ENCODE measurements at places on chromosomes 5 and 9.

- DNase-seq, result no peak
These were observed 140.8 kb downstream of the C9orf152 start for GRCh38 chr9:110066929-110067716.

- no peak for DNase-seq
These were observed 36.5 kb downstream of the CFAP95 start for GRCh38 chr9:69857131-69857530.

GRCh38 chr5:80958616-80959015 is 1.5 kb upstream of the RASGRF2 start:
- no peak for DNase-seq

GRCh38 chr5:172410160-172410559 is 44.2 kb downstream of the SH3PXD2B start:
- no peak for DNase-seq

DNA sequence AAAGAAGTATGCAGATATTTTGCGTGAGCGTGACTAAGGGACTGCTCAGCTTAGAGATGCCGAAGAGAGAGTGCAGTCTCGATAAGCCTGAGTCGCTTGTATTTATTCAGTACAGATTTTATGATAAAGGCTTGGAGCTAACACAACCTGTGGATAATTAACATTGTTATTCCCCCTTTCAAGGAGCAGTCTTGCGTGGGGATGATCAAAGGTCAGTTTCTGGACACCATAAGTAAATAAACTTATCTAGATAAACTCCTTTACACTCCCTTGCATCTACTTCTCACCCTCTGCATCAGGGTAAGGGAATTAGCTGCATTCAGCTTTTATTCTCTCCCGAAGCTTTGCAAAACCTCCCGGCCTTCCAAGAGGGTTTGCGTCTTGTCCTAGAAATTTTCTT is 357.8 kb upstream of the ST8SIA4 start:
- no peak for DNase-seq

DNA sequence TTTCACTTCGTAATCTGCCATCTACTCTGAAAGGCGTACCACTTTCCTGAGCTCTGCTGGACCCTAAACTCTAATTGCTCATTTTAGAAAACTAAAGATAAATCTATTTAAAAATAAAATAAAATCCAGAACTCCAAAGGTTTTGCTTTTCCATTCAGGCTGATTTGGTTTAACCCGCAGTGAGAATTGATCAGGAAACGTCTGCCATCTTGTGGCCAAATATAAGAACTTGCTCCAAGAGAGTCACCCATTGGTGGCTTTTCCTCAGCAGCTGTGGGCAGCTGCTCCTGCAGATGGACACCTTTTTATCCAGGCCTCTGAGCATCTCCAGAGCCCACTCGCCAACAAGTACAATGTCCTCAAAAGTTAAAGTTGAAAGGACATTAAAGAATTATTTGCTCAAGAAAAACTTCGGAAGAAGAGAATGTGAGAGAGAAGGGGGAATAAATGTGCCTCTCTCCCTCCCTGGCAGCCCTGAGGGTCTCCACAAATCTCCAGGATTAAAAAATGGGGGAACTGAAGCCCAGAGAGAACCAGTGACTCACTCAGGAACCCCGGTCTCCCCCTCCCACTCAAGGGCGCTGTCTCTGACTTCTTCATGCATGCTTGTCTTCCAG is 4.1 kb downstream of the SAXO1 start:
- no peak for DNase-seq

DNA sequence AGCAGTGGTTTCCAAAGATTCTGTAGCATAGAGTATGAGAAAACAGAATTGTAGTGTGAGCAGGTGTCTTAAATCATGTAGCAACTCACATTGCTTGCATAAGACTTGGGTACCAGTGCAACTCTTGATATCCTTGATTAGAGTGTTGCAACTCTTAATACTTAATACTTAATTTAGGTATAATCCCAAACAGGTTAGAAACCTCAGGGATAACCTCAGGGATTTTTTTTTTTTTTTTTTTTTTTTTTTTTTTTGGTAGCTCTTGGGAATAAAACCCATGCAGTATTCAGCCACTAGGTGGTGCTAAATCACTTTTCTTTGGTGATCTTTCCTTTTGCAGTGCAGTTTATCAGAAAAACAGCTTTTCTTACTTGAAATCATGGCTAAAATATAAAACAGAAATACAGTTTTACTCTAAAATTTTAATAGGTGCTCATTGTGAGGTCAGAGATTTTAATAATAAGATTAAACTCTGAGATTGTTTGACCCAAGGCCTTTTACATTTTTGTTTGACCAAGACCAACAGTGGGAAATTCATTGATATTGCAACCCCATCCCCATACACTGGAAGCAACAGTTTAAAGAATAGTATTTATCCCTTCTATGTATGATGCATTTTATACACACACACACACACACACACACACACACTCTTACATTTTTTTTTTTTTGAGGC is 55.3 kb downstream of the ERAP1 start:
- DNase-seq, result peak; percentile 4

- no peak for DNase-seq
These were observed 551 bp upstream of the CAAP1 start for GRCh38 chr9:26893030-26893676.

DNA sequence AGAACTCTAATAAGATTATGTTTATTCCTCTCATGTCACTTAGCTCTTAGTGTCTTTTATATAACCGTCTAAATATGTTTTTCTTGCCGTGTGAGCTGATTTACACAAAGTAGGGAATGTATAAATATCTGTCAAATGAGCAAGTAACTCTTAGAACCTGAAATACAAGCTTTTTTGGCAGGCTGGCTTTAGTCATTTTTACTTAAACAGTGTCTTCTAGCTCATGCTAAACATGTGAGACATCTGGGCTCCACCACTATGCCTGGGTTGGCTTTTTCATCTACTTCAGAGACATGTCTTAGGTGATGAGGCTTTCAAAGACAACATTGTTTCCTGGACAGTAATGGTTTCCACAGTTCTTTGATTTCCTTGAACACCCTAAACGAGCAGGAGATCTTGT is 137.2 kb upstream of the ZNF608 start:
- DNase-seq, result no peak

DNA sequence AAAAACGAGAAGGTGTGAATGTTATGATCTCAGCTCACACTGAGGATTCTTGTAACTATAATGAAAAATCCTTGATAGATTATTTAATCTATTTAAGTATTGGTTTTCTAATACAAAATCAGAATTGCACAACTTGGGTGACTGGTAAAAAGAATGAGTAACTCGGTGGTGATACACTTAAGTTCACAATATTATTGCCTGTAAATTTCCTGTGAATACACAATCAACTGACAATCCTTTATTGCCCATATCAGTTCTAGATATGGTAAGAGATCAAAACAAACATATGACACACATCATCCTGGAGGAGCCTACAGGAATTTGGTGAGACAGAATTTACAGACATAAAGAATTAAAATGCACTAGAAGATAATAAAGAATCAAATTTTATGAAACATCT is 14.1 kb upstream of the LURAP1L start:
- DNase-seq, result no peak

Measured in activated CD4-positive, CD25-positive, alpha-beta regulatory T cell (primary cell).